Astrocyte of the spinal cord (primary cell): ENCODE measurements at places on chromosomes 1 and 21.

DNA sequence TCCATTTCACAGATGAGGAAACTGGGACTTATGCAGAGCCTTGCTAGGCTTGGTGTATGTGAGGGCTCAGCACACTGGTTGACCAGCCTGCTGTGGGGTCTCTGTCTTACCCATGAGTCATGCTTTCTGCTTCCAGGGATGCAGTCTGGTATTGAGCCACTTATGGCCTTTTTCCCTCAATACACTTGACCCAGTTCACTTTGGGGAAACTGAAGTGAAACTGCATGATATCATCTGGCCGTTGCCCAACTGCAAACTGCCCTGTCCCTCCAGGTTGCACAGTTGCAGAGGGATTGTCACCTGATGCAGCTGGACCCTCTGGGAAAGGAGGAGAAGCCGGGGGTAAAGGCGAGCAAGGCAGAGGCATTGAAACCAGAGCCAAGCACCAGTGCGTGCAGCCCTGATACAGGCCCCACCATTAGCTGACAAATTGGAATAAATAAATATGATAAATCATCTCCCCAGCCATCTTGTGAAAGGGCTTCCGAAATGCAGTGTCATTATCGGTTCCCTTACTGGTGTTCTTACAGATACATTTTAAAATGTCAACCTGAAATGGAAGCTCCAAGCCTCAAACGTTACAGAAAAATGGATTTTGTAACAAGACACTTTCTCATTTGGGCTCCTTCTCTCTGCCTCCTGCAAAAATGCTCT, 39.3 kb upstream of the DUSP10 start:
- DNase-seq, result no peak

DNA sequence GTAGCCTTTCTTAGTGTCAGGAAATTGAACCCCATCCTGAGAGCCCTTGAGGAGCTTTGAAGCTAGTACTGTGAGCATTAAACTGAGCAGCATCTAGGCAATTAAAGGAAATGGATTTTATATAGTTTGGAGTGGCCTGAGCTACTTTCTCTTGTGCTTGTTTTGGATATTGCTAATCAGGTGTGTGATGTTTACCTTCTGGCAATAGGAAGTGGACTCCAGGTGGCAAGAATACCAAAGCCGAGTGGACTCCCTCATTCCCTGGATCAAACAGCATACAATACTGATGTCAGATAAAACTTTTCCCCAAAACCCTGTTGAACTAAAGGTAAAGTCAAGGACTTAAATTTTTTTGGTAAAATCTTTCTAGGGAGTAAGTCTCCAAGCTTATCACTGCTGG, 79.4 kb downstream of the MACF1 start:
- no peak for DNase-seq

GRCh38 chr1:21457654-21458053, 17.7 kb downstream of the NBPF3 start:
- DNase-seq, result no peak

DNA sequence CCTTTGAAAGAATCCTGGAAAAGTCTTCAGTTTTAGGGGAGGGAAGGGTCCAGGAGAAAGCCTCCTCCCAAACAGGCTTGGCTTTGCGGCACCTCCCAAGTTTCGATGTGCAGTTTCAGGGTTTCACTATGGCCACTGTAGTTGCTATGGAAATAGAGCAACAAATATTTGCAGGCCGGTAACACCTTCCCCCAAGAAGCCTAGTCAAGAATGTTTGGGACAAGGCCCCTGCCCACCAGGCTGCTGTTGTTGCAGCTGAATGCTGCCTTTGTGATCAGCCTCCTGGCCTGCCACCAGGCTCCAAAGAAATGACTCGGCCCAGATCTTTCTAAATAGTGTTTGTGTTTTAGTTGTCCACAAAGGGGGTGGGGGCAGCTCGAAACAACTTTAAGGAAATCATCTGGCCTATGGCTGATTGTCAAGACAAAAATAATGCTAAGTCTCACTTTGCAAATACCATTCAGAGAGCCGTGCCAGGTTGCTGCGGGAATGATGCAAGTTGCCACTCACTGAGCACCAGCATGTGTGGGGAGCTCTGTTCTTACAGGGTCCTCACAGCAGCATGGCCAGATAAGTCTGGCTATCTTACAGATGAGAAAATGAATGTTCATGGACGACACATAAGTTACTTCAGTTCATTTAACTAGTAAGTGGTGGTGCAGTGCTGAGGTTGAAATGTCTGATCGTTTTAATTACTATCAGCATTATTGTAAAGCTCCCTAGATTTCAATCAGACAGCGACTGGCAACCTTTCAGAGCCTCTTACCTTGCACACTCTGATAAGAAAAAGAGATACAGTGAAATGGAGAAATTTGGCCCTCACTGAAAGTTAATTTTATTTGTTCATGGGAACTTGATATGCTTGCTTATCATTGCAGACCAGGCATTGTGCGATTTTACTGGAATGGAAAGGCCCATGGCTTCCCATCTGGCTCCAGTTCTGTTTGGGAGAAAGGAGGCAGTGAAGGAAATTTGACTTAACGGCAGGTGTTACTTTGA, 91.2 kb upstream of the JUN start:
- DNase-seq, result peak; percentile 88

- DNase-seq, result no peak
Observed at GRCh38 chr1:93689521-93690223, 8.0 kb upstream of the BCAR3 start.

GRCh38 chr1:231724876-231725647, 98.5 kb downstream of the DISC1 start:
- peak; percentile 47 for DNase-seq

DNA sequence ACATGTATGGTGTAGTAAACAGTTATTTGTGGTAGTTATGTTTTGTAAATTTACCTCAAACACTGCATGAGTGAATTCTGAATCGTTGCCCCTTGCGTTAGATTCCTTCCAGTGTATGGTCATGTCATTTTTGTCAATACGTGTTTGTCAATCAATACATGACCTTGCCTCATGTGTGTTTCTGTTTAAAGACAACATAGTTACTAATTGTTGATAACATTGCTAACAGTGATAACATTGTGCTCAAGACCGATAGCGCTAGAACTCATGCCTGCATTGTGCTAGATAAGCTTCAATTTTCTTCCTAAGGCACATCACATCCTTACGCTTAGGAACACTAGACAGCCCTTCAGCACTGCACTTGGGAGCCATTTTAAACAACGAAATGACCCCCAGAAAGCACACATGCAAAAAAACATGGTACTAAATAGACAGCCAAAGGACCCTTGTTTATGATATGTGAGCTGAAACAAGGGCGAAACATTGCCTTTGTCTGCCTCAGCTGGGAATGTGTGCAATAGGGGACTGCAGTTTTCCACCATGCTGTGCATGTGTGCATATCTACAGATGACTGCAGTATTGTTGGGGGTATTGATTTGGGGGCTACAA, 37.3 kb downstream of the MRPS6 start:
- DNase-seq, result no peak

GRCh38 chr1:44405798-44406736, 1.0 kb downstream of the RNF220 start:
- no peak for DNase-seq

DNA sequence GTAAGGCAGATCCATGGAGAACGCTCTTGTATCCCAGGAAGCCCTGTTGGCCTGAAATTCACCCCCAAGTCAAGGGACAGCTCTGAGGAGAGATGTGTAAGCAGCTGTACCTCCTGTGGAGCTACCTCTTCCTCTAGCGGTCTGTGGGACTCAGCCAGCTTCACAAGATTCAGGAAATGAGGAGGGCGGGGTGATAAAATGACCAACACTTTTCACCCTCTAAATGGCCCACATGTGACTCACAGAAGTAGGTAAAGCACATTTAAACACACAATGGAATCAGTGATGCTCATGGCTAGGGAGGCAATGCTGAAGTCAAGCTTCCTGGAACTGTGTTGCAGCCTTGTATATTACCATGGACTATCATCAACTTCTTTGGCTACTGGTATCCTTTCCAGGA, at the start of gene SH2D1B:
Gene SH2D1B (minus strand): TSS at position 135 of the 400 bp plus-strand sequence. CDS start 120 bp downstream, at position 15.
- peak; percentile 75 for DNase-seq

- DNase-seq, result peak; percentile 98
Observed at GRCh38 chr1:59316497-59317128, 19.7 kb downstream of the FGGY start.

GRCh38 chr1:156899956-156900718, 6.6 kb downstream of the PEAR1 start:
- no peak for DNase-seq

DNA sequence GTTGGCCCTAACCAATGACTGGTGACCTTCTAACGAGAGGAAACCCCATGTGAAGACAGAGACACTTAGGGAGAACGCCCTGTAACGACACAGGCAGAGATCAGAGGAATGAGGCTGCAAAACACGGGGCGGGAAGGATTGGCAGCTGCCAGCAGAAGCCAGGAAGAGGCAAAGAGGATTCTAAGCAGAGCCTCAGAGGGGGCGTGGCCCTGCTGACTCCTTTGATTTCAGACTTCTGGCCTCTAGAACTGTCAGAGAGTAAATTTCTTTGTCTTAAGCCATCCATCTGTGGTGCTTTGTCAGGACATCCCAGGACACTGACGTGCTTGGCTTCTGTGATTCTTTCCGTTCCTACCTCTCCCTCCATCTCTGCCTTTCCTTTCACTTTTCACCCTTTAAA, 79.3 kb downstream of the SH3BGR start:
- DNase-seq, result no peak

DNA sequence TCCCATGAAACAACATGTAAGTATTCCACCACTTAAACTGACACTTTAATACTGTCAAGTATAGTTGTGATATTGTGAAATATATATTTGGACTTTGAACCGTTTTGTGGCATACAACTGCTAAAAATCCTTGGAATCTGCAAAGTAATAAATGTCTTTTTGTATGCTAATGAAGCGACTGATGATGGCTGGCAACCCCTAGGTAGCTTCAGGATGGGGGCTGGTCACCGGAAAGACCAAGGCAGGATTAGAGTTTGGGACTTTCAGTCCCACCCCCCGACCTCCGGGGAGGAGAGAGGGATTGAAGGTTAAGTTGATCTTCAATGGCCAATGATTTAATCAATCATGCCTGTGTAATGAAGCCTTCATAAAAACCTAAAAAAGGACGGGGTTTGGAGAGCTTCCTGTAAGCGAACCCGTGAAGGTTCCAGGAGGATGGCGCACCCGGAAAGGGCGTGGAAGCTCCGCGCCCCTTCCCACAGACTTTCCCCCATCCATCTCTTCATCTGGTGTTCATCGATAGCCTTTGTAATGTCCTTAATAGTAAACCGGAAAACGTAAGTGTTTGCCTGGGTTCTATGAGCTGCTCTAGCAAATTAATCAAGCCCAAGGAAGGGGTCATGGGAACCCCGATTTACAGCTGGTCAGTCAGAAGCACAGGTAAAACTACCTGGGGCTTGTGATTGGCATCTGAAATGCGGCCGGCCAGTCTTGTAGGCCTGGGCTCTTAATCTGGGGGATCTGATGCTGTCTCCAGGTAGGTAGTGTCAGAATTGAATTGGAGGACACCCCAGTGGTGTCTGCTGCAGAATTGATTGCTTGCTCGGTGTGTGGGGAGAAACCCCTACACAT, 1.8 kb upstream of the ZNF281 start:
- DNase-seq, result no peak

DNA sequence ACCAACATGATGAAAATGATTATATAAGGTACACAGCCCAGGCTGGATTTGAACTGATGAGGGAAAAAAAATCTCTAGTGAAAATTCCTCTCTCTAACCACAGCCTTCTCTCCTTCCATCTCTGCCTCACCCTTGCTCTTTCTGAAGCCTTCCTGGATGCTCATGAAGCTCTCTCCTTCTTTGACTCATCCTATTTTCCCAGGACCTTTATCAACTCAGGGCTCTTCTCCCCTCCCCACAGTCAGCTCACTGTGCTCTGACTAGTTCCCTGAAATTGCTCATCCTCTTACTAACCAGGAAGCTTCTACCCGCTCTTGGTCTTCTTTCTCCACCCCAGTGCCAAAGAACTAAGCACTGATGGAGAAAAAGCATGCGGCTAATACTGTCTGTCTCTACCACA, 46.4 kb upstream of the ERG start:
- no peak for DNase-seq

- DNase-seq, result peak; percentile 65
Observed at GRCh38 chr1:91997607-91998195, 32.1 kb upstream of the EPHX4 start.

DNA sequence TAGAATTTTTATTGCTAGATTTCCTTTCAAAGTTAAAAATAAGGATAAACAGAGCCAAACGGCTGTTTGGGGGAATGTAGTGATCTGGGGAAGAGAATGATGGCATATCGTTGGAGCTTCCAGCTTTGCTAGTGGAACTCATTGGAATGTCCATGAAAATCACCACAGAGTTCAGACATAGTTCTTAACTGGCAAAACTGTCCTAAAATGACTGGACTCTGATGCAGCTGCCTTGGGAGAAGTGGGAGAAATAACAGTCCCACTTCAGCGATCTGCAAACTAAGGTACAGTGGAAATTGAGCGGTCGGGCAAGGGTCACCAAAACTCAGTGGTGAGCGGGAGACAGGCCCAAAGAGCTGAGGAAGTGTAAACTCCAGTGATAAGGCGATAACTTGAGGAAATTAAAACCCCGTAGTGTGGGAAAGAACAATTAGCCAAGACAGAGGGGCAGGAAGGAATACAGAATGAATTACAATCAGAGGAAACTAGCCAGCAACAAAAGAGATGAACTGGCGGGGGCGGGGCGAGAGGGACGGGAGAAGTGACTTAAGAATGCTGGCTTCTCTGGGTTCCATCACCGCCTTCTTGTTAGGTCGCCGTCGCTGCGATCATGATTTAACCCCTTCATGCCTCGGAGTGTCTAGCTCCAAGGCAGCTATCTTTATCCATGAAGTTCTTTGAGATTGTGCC, 89.8 kb upstream of the ARHGAP29 start:
- peak; percentile 61 for DNase-seq

DNA sequence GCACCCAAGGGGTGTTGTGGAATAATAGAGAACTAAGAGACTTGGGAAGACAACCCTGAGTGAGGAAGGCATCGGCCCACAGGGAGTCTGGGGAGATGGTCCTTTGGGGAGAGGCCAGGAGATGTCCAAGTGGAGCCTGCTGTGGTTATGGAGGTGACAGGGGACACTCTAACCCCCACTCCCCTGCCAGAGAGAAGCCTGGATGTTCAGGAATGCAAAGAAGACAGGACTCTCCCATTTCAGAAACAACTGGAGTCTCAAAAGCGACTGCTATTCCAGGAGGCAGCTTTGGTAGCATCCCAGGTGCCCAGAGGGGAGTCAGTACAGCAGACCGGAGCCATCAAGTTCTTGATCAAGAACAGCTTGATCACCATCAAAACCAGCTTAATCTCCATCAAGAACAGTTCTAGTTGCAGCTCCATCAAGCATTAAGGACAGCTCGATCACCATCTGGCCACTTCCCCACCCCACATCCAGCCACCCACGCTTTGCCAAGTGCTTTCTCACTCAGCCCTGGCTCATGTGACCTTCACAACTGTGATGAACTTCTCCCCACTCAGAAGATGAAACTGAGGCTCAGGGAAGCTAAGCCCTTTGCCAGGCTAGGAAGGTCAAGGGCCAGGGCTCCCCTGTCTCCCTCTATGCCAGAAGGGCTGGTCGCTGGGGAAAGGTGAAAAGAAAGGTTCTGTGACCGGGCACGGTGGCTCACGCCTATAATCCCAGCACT, 743 bp downstream of the CD52 start:
- no peak for DNase-seq

DNA sequence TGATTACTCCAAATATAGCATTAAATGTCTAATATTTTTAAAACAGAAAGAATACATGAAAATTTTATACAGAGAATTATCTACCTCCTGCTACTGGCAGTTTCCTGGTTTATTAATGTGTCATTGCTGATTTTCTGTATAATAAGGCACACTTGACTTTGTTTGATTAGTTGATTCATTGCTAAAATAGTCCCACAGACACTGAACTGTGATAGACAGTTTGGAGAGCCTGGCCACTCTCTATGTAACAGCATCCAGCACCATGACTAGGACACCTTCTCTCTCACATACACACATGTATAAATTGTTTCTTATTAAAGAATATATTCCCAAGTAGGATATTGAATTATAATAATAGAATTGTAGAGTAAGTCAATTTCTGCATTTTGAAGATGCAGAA, 368.5 kb upstream of the SNX7 start:
- no peak for DNase-seq
